Activated naive CD8-positive, alpha-beta T cell treated with anti-CD3 and anti-CD28 coated beads, Interleukin-2, amount 50 U/mL, for 16 hours (primary cell): ENCODE measurements at places on chromosomes 12 and 14.

- no peak for DNase-seq
Measured at GRCh38 chr14:87386524-87386923, 606.5 kb downstream of the GALC start.

DNA sequence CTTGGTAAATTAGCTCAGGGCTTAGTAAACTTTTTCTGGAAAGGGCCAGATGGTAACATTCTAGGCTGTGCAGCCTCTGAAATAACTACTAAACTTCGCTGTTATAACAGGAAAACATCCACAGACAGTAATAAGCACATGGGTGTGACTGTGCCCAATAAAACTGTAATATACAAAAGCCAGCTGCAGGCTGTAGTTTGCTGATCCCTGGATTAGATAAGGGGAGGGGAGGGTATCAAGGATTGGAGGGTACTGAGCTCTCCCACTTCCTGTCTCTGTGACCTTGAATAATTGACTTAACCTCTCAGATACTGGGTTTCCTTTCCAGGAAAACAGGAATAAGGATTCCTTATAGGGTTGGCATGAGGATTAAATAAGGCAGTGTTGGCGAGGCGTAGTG lies 81.2 kb downstream of the CCDC60 start:
- DNase-seq = no peak

DNA sequence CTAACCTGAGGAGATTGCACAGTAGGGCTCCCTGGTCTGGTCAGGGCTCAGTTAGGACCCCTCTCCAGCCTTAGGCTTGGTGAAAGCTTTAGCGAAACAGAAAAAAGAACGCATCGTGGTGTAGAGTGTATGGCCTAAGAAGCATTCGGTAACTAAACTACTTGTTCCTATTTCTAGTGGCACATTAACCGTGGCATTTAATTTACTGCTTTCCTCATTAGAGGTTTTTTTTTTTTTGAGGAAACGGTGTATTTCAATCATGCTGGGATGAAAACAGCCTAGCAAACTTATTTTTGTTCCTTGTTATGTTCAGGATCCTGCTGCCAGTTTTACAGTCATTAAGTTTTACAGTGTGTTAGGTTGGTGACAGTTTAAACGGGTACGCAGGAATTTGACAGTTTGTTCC lies 518 bp upstream of the OSBPL8 start:
- DNase-seq = no peak

GRCh38 chr12:570921-571794 lies 92.1 kb downstream of the NINJ2 start:
- no peak for DNase-seq

- no peak for DNase-seq
Measured at GRCh38 chr14:96790706-96791105, 6.5 kb upstream of the VRK1 start.

GRCh38 chr12:11673666-11674461 lies 24.4 kb downstream of the ETV6 start:
- DNase-seq = no peak

DNA sequence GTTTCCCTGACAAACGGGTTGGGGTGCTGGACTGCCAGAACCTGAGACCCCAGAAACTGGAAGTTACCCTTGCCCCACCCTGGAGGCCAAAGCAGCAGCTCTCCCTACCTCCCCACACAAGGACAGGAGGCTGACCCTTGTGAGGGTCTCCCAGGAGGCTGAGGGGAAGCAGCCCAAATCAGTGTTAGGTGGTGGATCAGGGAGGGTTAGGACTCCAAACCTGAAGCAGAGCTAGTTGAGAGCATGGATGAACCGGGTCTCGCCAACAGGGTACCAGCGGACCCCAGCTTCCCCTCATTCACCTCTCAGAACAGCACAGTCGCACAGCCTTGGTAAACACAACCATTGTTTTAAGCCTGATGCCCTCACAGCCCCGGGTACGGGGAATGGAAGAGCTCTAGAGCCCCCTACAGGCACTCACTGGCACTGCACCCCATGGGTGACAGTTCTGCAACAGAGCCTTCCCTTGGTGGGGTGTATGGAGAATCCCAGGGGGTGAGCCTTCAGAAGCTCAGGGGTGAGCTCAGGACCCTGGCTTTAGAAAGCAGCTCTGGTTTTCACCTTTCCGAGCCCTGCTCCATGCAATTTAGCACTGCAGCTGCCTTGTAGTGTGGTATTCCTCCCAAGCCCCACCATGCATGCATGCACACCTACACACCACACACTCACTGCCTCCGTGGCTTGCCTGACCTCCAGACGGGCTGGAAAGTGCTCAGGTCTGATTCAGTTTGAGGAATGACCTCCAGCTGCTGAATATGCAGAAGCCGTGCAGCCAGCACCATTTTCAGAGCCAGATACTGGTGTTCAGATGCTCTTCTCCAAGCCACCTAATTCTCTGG lies 11.2 kb downstream of the ESRRB start:
- DNase-seq = peak; percentile 3

DNA sequence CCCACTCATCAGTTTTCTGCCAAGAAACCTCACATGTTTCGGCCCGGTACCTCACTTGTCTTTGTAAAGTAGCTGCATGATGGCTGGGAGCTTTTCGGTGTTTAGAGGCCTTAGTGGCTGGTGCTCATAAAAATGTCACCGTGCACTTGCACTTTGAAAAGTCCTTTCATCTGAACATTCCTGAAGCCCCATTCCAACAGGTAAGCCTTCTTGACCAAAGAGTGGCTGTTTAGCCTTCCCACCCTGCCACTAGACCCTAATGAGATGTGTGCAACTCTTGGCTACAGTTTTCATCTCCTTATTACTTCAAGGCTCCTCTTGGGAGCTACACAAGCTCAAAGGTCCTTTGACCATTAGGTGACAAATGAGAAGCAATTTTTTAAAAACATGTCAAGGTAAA lies 135.2 kb downstream of the HMGA2 start:
- no peak for DNase-seq

- DNase-seq = no peak
Measured at GRCh38 chr12:57171668-57172067, 24.2 kb upstream of the LRP1-AS start.

DNA sequence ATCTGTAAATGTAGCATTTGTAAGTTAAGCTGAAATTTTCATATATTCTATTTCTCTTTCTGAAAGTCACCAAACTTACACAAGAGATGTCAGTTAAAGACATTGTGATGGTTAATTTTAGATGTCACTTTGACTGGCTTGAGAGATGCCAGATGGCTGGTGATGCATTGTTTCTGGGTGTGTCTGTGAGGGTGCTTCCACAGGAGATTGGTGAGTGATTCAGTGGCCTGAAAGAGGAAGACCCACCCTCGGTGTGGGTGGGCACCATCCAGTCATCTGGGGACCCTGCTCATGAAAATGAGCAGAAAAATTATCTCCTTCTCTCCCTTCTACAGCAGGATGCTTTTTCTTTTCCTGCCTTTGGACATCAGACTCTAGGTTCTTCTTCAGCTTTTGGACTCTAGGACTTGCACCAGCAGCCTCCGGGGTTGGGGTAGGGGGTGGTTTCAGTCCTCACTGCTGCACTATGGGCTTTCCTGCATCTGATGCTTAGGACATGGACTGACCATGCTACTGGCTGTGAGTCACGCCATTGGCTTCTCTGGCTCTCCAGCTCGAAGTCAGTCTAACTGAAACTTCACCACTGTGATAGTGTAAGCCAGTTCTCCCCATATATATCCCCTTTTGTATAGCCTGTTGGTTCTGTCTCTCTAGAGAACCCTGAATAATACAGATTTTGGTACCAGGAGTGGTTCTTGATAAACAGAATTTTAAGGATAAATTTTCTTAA lies 20.9 kb downstream of the PDE6H start:
- no peak for DNase-seq
